WTC11 (cell line): ENCODE measurements at places on chromosomes 5 and 9. TPM values are rescaled to one million over a fixed set of nuclear protein-coding genes. Genes with fewer than 3 reads are reported as not detected.

GRCh38 chr5:14834584-14835550 lies 36.7 kb downstream of the ANKH start:
- H3K36me3 ChIP-seq: peaks cover 3% of the 10 kb centered on the region; the same call in 1 of the 2 replicates
- peaks cover 8% of the 10 kb centered on the region for H3K4me1 ChIP-seq
- H3K27me3 ChIP-seq: no peaks in the 10 kb centered on the region
- no peak overlapping the region for H3K4me3 ChIP-seq
- no peak overlapping the region for H3K27ac ChIP-seq

DNA sequence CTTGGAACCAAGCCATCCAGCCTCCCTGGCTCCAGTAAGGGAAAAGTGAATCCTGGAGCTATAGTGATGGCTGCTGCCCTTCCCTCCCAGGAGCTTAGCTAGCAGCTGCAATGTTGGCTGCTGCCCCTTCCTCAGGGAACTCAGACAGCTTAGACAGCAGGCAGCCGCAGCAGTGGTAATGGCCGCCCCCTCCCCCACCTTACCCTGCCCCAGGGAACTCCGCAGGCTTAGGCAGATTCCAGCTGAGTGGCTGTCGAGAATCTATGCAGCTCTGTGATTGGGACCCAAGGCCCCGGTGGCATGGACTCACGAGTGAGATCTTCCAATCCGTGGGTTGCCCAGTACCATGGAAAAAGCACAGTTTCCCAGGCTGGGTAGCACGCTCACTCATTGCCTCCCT lies 378.6 kb downstream of the NNT start:
- peaks cover 12% of the 10 kb centered on the region for H3K36me3 ChIP-seq
- no peaks in the 10 kb centered on the region for H3K27me3 ChIP-seq
- DNase-seq: peak; percentile 23

GRCh38 chr9:136700959-136701667 lies 11.3 kb upstream of the DIPK1B start:
- DNase-seq: no peak
- H3K27ac ChIP-seq: no peak overlapping the region
- H3K27me3 ChIP-seq: peaks cover 23% of the 10 kb centered on the region
- H3K4me1 ChIP-seq: peaks cover 4% of the 10 kb centered on the region
- H3K36me3 ChIP-seq: no peaks in the 10 kb centered on the region

GRCh38 chr5:61252643-61252925 lies 79.5 kb upstream of the ZSWIM6 start:
- H3K27me3 ChIP-seq: no peaks in the 10 kb centered on the region
- H3K4me1 ChIP-seq: no peaks in the 10 kb centered on the region
- H3K4me3 ChIP-seq: no peak overlapping the region
- no peaks in the 10 kb centered on the region for H3K36me3 ChIP-seq
- no peak overlapping the region for H3K27ac ChIP-seq

The PCDHA1 gene
- total RNA-seq: 2.2 to 2.7 TPM (median 2.4 TPM) in 3 replicates

DNA sequence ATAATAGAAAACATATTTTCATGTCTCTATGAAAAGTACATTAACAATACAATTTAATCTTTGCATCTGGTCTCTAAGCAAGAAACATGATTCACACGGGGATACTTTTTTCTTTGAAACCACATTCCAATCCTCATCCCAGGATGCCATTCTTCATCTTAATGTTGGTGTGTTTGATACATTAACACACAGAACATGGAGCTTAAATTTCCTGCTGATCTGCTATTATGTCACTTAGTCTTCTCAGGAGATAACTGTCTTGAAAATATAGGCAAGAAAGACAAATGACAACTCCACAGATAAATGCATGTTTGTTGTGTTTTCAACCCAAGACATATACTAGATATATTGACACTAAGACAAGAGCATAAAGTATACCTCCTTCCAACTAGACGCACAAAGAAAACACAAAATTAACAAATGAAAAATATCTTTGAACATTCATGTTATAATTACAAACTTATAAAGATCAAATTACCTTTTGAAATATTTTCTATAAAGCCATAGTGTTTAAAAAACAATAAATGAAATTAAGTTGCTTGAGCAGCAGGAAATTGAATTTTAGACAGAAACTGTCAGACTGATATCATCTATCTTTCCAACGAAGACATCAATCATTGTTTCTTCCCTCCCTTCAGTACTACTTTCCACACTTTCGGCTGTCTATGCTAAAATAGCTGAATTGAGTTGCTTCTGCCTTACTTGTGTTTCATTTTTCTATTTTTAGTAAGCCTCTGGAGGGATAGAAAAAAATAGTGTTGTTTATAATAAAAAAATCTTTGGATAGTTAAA lies 1676.7 kb upstream of the CDH9 start:
- H3K4me1 ChIP-seq: no peaks in the 10 kb centered on the region
- no peaks in the 10 kb centered on the region for H3K36me3 ChIP-seq
- DNase-seq: no peak
- H3K27ac ChIP-seq: no peak overlapping the region
- H3K4me3 ChIP-seq: no peak overlapping the region
- no peaks in the 10 kb centered on the region for H3K27me3 ChIP-seq

The TMEM215 gene
- 0.21 to 0.34 TPM (median 0.31 TPM) in 3 replicates for total RNA-seq

- no peaks in the 10 kb centered on the region for H3K27me3 ChIP-seq
- no peak overlapping the region for H3K27ac ChIP-seq
- DNase-seq: no peak
- H3K36me3 ChIP-seq: no peaks in the 10 kb centered on the region
Observed at GRCh38 chr9:133987446-133987788, 4.7 kb downstream of the VAV2 start.

The PCDHB7 gene
- total RNA-seq: 0.17 to 0.27 TPM (median 0.23 TPM) in 3 replicates

DNA sequence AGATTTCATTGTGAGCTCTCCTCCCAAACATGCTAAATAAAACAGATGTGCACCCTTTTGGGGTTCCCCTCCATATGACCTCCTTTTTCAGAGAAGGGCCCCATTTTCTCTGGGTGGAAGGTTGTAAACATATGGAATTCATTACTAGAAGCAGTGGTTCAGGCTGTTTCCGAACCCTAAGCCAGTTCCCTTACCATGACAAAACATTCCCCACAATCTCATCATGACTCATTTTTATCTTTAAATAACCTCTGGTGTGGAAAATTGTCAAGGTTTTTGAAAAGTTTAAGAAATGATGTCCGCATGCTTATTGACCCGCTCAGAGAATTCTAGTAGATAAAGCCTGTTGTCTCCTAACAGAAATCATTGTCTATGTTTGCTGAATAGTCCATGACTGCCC lies 127.3 kb upstream of the PIK3R1 start:
- H3K27me3 ChIP-seq: no peaks in the 10 kb centered on the region
- no peaks in the 10 kb centered on the region for H3K4me1 ChIP-seq
- peaks cover 9% of the 10 kb centered on the region for H3K36me3 ChIP-seq
- no peak overlapping the region for H3K4me3 ChIP-seq

GRCh38 chr5:80117446-80117845 lies 82.3 kb downstream of the THBS4 start:
- H3K27me3 ChIP-seq: no peaks in the 10 kb centered on the region; the same call in 1 of the 2 replicates
- no peak for DNase-seq
- no peak overlapping the region for H3K4me3 ChIP-seq
- peaks cover 29% of the 10 kb centered on the region for H3K36me3 ChIP-seq
- peaks cover 7% of the 10 kb centered on the region for H3K4me1 ChIP-seq

GRCh38 chr5:127844581-127845021 lies 141.4 kb downstream of the CCDC192 start:
- H3K4me1 ChIP-seq: peaks cover 12% of the 10 kb centered on the region
- DNase-seq: no peak
- no peak overlapping the region for H3K4me3 ChIP-seq
- H3K27me3 ChIP-seq: no peaks in the 10 kb centered on the region

The CCNO gene
- 0.14 to 0.44 TPM (median 0.24 TPM) in 3 replicates for total RNA-seq
